Tibial nerve (tissue), 4 donors: ENCODE measurements at places on chromosomes 2 and 18. TPM values are rescaled to one million over a fixed set of nuclear protein-coding genes. Genes with fewer than 3 reads are reported as not detected.
A peak's percentile ranks its signal among the peaks of the same experiment; 100 is the strongest.

- DNase-seq: no peak
- no peaks in the 10 kb centered on the region for H3K4me1 ChIP-seq
- H3K36me3 ChIP-seq: no peaks in the 10 kb centered on the region
- H3K27ac ChIP-seq: no peak overlapping the region
Measured at GRCh38 chr2:107303964-107304363, 418.0 kb upstream of the ST6GAL2 start.

- H3K36me3 ChIP-seq: no peaks in the 10 kb centered on the region
- no peaks in the 10 kb centered on the region for H3K27me3 ChIP-seq
- no peak overlapping the region for H3K27ac ChIP-seq
- no peak overlapping the region for H3K4me3 ChIP-seq
Measured at GRCh38 chr2:208426412-208427045, 19.9 kb downstream of the PTH2R start.

GRCh38 chr2:71460595-71461303 lies 7.4 kb downstream of the DYSF start:
- no peaks in the 10 kb centered on the region for H3K36me3 ChIP-seq
- H3K4me1 ChIP-seq: peaks cover 15% of the 10 kb centered on the region
- no peak overlapping the region for H3K4me3 ChIP-seq
- H3K27ac ChIP-seq: no peak overlapping the region

The GREB1L gene
- total RNA-seq: 5.1 TPM

GRCh38 chr18:45073556-45073955 lies 392.9 kb downstream of the SETBP1 start:
- no peak overlapping the region for H3K4me3 ChIP-seq
- no peaks in the 10 kb centered on the region for H3K27me3 ChIP-seq
- H3K4me1 ChIP-seq: no peaks in the 10 kb centered on the region
- no peaks in the 10 kb centered on the region for H3K36me3 ChIP-seq

The CTLA4 gene
- not detected for total RNA-seq

DNA sequence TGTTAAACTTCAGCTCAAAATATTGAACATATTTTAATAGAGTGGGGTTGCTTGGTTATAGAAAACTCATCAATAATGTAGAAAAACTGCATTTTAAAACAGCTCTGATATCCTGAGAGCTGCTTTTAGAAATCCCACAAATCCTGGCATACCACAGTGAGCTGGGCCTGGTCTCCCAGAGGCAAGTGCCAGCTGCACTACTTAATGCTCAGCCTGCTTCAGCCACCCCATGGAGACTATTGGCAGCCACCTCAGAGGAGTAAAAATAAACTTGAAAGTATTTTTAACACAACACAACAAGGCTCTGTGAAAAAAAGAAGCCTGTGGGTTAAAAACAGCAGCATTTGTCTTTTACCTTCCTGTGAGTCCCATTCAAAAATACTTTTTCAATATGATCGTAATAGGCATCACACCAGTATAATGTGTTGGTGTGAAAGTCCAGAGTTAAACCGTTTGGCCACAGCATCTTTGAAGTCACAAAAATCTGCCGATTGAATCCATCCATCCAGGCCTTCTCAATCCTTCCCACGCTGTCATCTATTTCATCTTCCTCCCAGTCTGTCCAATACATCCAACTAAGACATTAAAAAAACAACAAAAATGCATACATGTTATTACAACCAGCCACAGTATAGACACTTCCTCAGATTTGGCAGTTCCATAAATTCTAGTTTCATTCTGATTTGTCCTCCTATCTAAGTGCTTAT lies 1115.3 kb downstream of the LRP1B start:
- DNase-seq: no peak
- no peaks in the 10 kb centered on the region for H3K36me3 ChIP-seq
- H3K4me3 ChIP-seq: no peak overlapping the region
- no peak overlapping the region for H3K27ac ChIP-seq
- no peaks in the 10 kb centered on the region for H3K27me3 ChIP-seq

- no peaks in the 10 kb centered on the region for H3K27me3 ChIP-seq
- DNase-seq: no peak
- no peak overlapping the region for H3K4me3 ChIP-seq
- no peaks in the 10 kb centered on the region for H3K4me1 ChIP-seq
- H3K36me3 ChIP-seq: no peaks in the 10 kb centered on the region
Measured at GRCh38 chr18:45417392-45417791, 197.9 kb upstream of the SLC14A2 start.

GRCh38 chr2:131046918-131047652 lies 46.2 kb downstream of the FAM168B start:
- H3K27ac ChIP-seq: no peak overlapping the region
- H3K4me1 ChIP-seq: no peaks in the 10 kb centered on the region
- no peak overlapping the region for H3K4me3 ChIP-seq
- H3K27me3 ChIP-seq: no peaks in the 10 kb centered on the region
- peaks cover 94% of the 10 kb centered on the region for H3K36me3 ChIP-seq
- no peak for DNase-seq

The LONRF2 gene
- 12.8 TPM for total RNA-seq

DNA sequence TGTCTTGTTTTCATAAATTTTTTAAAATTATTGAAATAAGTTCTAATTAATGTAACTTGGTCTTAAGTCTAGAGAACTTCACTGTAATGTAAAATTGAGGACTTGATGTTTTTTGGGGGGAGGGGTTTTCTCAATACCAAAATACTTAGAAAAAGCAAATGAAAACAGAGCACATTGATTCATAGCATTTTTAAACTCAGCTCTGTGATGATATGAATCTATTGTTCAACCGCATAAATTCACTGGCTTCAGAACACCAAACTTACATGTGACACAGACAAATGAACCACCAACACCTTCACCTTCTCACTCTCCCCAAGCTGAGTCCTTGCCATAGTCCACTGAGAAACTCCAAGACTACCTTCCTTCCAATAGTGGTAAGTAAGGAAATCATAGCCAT lies 108.2 kb downstream of the ZNF521 start:
- H3K36me3 ChIP-seq: no peaks in the 10 kb centered on the region
- H3K27me3 ChIP-seq: no peaks in the 10 kb centered on the region
- no peaks in the 10 kb centered on the region for H3K4me1 ChIP-seq

The HNMT gene
- 21.8 TPM for total RNA-seq

- no peak for DNase-seq
- no peaks in the 10 kb centered on the region for H3K36me3 ChIP-seq
- H3K27ac ChIP-seq: no peak overlapping the region
- no peak overlapping the region for H3K4me3 ChIP-seq
Measured at GRCh38 chr2:110853516-110853915, 121.1 kb downstream of the ACOXL start.

The ZNF519 gene
- total RNA-seq: 3.0 TPM

DNA sequence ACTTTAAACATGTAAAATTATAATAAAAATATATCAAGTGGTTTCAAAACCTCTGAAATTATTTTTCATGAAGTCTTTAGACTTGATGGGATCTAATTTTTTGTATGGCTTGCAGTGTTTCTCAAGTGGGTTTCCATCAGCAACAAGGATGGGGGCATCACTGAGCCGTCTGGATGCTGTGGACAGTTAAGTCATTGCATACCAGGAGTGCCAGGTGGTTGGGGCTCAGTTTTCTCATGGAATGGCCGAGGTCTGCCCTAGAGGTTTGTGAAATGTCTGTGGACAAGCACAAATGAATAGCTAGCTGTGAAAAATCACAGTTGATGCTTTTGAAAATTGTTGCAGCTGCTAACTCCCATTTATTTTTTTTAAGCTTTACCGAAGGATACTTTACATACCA lies 1.7 kb downstream of the PRELID3A start:
- no peaks in the 10 kb centered on the region for H3K27me3 ChIP-seq
- DNase-seq: no peak
- peak overlapping the region; percentile 97 for H3K27ac ChIP-seq
- peaks cover 25% of the 10 kb centered on the region for H3K4me1 ChIP-seq

DNA sequence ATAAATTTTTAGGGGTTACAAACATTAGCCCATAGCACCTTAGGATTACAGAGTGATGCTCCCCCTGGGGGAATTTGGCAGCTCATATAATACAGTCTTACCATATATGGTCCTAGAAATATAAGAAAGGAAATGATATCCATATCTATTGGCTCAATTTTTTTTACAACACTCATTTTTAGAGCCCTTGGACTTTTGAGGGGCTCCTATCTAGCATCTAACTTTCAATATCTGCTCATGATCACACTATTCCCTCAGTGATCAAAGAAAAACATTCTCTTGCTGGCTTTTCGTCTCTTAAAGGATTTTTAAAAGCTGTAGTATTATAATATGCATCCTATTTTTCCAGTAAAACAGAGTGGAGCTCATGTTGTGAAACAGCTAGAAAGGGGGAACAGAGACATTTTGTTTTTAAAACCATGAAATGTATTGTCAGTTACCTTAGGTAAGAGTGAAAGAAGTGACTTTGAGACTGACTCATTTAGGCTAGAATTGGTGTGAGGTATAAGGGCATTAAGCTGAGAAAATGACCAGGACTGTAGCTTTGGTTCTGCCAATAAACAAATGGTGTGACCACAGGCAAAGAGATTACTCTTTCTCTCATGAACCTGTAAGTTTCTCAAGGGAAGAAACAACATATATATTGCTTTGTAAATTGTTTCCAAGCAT lies 65.8 kb downstream of the ALPK2 start:
- peaks cover 3% of the 10 kb centered on the region for H3K4me1 ChIP-seq
- no peak overlapping the region for H3K27ac ChIP-seq
- no peak overlapping the region for H3K4me3 ChIP-seq
- H3K36me3 ChIP-seq: no peaks in the 10 kb centered on the region

DNA sequence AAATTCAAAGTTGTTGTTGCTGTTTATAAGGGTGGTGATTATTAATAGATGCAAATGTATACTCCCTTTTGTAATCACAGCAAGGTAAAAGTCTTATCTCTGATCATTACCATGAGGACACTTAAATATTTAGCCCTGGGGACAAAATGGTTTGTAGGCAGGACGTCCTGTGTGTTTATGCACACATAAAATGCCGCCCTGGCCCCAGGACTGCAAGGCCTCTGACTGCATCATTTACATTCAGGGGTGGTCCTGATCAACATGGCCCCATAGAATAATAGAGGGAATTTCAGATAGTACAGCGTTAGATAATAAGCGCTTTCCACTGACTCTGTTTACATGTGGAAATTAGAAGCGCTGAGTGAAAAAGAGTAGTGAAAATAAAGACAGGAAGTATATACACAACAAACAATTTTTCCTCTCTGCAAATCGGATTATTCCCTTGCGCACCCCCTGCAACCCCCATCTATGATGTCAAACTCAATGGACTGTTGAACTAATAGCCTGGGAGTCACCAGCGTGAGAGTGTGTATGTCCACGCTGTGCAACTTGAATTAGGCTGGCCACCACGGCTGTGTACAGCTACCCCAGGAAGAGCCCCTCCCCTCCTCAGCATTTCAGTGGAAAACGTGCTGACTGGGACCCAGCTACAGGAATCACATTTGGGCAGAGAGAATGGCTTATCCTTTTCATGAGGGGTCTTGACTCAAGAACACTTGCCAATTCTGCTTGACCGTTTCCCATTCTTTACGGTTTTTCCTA lies 291.5 kb downstream of the SOX11 start:
- no peak for DNase-seq
- H3K27me3 ChIP-seq: peaks cover 22% of the 10 kb centered on the region
- H3K4me3 ChIP-seq: no peak overlapping the region
- no peaks in the 10 kb centered on the region for H3K36me3 ChIP-seq
- no peaks in the 10 kb centered on the region for H3K4me1 ChIP-seq

The CELF4 gene
- total RNA-seq: not detected

The EN1 gene
- 0.78 TPM for total RNA-seq

DNA sequence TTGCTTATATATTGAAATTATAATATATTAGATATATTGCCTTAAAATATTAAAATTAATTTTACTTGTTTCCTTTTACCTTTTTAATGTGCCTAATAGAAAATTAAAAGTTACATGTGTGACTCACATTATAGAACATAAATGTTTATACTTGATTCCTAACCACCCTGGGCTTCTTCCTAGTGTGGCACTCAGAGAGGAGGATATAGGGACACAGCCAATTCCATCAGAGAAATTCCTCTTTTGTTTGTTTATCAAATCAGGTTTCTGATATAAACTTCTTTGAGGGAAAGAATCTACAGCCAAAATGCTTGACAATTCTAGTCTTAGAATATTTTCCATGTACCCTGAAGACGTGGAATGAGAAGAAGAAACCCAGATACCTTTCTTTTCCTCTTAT lies 348.9 kb upstream of the NRP2 start:
- H3K4me1 ChIP-seq: no peaks in the 10 kb centered on the region
- no peak overlapping the region for H3K27ac ChIP-seq
- H3K27me3 ChIP-seq: no peaks in the 10 kb centered on the region
- no peaks in the 10 kb centered on the region for H3K36me3 ChIP-seq
- DNase-seq: no peak

The RHBDD1 gene
- total RNA-seq: 14.9 TPM

DNA sequence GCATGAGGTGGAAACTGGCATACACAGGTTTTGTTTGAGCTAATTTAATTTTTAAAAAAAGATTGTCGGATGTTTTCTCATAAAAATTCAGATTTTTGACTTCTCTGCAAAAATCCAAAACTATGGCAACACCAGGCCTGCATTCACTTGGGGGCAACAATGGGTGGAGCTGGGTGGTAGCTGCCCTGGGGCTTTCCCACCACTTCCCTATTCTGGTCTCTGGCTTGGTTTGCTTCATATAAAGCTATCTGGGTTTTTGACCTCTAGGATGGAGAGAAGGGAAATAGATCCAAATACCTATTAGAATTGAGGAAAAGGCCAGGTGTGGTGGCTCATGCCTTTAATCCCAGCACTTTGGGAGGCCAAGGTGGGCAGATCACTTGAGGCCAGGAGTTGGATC lies 5.5 kb upstream of the CYP27A1 start:
- no peaks in the 10 kb centered on the region for H3K4me1 ChIP-seq
- H3K27ac ChIP-seq: no peak overlapping the region
- no peaks in the 10 kb centered on the region for H3K36me3 ChIP-seq
- DNase-seq: no peak
- H3K27me3 ChIP-seq: no peaks in the 10 kb centered on the region
- no peak overlapping the region for H3K4me3 ChIP-seq

DNA sequence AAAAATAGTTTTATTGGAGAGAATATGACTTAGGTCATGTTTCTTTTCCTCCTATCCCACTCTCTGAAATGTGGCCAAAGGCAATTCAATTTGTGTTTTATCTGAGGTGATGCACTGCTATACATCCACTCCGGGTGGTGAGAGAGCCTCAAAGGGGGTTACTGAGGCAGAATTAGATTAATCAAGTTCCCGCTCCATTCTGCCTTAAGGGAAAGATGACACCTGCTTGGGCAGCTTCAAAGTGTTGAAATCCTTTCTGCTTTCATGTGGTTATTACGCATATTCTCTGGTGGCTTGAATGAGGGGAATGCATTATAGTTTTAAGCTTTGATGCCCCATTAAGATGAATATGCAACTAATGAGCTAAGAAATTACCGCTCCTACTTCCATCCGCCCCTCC lies 213.0 kb upstream of the TMEFF2 start:
- H3K27ac ChIP-seq: no peak overlapping the region
- no peak overlapping the region for H3K4me3 ChIP-seq
- H3K4me1 ChIP-seq: no peaks in the 10 kb centered on the region
- no peaks in the 10 kb centered on the region for H3K27me3 ChIP-seq
- no peak for DNase-seq
- H3K36me3 ChIP-seq: no peaks in the 10 kb centered on the region

- no peaks in the 10 kb centered on the region for H3K36me3 ChIP-seq
- no peak overlapping the region for H3K27ac ChIP-seq
- H3K27me3 ChIP-seq: no peaks in the 10 kb centered on the region
- H3K4me1 ChIP-seq: peaks cover 58% of the 10 kb centered on the region
- H3K4me3 ChIP-seq: no peak overlapping the region
- DNase-seq: peak; percentile 65
Measured at GRCh38 chr2:28661589-28662001, 90.0 kb upstream of the PPP1CB start.

GRCh38 chr2:42298132-42298531 lies 62.9 kb downstream of the COX7A2L start:
- H3K27me3 ChIP-seq: no peaks in the 10 kb centered on the region
- no peak overlapping the region for H3K27ac ChIP-seq
- H3K36me3 ChIP-seq: no peaks in the 10 kb centered on the region
- DNase-seq: no peak
- H3K4me3 ChIP-seq: no peak overlapping the region
- peaks cover 7% of the 10 kb centered on the region for H3K4me1 ChIP-seq
